Endothelial cell of coronary artery (primary cell): ENCODE measurements at places on chromosomes 11 and 22. TPM values are rescaled to one million over a fixed set of nuclear protein-coding genes. Genes with fewer than 3 reads are reported as not detected.

Gene TMEM121B
- 0.09 and 0.36 TPM in 2 replicates for total RNA-seq

Gene LINC01488
- total RNA-seq: not detected in 2 replicates

Gene CXCR5
- total RNA-seq: not detected in 2 replicates

Gene KRTAP5-9
- total RNA-seq: not detected in 2 replicates

Gene MDK
- total RNA-seq: 27.8 and 46.5 TPM in 2 replicates

Gene SPDYC
- total RNA-seq: not detected in 2 replicates

Gene ARHGAP42
- 2.0 and 2.5 TPM in 2 replicates for total RNA-seq

Gene MS4A6E
- total RNA-seq: not detected in 2 replicates
